ENCODE measurements at places on chromosomes 11 and 22.

GRCh38 chr11:66367561-66368312 is 3.8 kb downstream of the SLC29A2 start:
- DNase-seq, result no peak

DNA sequence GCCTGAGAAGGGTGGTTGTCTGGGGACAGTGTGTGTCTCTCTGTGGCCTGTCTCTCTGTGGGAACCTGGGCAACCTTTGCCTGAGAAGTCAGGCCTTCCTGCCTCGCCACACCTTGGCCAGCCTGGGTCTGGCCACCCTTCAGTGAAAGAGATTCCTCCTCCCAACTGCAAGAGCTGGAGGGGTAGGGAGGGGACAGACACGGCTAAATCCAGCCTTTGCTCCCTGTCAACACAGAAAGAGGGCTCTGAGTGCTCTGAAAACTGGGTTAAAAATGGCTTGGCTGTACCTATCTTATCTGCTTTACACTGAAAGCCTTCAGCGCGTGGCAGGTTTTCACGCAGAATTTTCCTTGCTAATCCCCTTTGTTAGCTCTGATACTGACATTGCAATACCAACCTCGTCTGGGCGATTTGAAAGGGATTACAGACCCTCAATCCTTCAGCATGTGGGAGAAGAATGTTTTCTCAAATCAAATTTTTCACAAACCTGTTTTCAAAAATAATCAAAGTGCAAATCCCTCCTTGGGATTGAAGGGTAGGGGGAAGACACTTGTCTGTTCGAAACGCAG is 163.7 kb downstream of the DSCAML1 start:
- no peak for DNase-seq

DNA sequence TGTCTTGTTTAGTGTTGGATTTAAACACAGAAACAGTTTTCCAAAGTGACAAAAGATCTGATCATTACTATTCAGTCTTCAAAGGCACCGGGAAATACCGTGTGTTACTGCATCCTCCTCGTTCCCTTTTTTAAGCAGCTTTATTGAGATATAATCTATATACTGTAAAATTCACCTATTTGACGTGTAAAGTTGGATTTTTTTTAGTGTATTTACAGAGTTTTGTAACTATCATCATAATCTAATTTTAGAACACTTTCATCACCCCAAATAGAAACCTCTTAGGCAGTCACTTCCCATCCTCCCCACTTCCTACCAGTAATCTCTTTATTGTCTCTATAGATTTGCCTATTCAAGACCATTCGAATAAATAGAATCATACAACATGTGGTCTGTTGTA is 1.4 kb downstream of the ANO5 start:
- no peak for DNase-seq

DNA sequence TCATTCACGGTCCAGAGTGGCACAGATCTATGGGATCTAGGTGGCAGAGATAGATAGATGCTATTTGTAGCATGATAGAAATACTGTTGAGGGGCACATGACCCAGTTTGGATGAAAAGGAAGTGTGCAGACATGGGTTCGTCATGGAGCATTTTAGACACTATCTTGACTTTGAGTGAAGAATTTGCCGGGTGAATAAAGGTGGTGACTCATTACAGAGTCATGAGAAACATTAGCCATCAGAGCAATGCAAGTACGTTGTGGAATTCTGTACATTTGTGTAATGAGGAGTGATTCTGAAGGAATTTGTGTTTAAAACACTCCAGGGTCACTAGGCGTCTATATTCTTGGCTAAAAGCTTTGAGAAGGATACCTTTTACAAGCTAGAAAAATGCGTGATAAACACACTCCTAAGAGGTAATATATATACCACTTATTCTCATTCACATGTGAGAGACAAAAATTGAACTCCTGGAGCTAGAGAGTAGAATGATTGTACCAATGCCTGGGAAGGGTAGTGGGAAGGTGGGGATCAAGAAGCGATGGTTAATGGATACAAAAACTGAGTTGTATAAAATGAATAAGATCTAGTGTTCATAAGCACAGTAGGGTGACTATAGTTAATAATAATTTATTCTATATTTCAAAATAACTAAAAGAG is 593.7 kb upstream of the LUZP2 start:
- DNase-seq, result no peak

DNA sequence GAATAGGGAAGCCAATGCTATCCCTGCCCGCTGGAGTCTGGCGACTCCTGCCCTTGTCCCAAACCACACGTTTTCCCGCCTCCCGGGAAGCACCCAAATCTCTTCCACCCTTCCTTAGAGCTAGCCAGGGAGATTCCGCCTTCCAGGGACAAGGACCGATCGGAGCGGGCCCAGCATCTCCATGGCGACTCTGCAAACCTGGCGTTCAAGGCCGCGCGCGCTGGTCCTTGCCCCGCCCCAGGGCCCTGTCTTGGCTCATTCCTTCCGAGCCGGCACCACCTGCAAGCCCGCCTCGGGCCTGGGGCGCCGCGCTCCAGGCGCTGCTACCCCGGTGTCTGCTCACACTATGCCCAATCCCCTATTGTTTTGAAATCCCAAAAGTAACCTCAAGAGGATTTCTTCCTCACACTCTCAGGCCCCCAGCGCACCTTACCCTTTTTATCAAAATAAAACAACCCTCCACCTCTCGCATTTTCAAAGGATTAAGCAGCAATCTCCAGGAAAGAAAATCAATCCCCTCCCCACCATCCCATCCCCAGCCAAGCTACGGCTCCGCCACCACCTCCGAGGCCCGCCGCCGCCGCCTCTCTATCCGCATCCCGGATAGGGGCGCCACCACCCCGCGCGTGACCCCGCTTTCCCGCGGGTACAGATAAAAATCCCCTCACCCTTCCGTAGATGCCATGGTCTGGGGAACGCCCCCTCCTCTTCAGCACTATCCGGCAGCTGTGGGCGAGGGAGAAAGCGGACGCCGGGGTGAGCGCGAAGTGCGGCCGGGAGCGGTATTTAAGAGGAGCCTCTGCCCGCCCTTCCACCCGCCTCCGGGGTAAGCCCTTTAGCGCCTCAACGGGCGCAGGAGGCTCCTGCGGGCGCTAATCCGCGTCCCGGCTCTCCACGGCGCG is 825 bp downstream of the SLC1A2 start:
- no peak for DNase-seq

GRCh38 chr22:37199760-37200108 is 11.7 kb upstream of the C1QTNF6 start:
- no peak for DNase-seq

- DNase-seq, result no peak
Measured at GRCh38 chr22:37549704-37550059, 10.6 kb upstream of the CDC42EP1 start.

DNA sequence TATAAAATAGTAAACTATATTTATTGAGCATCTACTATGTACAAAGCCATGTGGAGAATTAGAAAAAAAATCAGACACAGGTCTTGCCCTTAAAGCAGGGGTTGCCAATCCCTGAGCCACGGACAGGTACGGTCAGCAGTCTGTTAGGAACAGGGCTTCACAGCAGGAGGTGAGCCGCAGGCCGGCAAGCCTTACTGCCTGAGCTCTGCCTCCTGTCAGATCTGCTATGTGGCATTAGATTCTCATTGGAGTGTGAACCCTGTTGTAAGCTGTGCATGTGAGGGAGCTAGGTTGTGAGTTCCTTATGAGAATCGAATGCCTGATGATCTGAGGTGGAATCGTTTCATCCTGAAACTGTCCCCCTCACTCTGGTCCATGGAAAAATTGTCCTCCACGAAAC is 2.1 kb upstream of the RAG2 start:
- DNase-seq, result no peak

- DNase-seq, result no peak
Measured at GRCh38 chr11:47591764-47592163, 2.4 kb downstream of the C1QTNF4 start.

DNA sequence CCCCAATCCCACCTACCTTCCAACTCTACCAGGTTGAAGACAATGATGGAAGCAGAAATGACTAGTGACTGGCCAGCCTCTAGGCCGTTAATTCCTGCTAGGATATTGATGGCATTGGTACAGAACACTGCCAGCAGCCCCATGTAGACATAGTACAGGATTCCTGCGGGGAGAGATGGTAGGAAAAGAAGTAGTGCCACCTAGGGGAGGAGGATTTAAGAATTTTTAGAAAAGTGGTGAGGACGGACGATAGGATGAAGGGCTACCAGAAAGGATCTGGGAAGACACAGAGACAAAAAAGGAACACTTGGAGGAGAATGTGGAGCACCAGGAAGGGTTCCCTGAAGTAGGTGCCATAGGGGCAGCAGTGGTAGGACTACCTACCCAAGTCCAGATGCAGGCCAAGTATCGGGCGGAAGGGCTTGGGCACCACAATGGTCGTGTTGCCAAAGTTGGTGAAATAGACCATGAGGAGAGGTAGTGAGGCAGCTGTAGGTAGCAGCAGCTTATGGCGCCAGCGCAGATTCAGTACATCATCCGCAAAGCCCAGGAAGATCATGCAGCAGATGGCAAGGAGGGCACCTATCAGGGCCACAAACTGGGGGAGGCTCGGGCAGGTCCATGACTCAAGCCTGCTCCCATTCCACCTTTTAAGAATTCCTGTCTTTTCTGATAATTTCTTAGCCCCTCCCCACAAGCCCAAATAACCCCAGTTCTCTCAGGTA is 1.2 kb downstream of the DPAGT1 start:
- no peak for DNase-seq

DNA sequence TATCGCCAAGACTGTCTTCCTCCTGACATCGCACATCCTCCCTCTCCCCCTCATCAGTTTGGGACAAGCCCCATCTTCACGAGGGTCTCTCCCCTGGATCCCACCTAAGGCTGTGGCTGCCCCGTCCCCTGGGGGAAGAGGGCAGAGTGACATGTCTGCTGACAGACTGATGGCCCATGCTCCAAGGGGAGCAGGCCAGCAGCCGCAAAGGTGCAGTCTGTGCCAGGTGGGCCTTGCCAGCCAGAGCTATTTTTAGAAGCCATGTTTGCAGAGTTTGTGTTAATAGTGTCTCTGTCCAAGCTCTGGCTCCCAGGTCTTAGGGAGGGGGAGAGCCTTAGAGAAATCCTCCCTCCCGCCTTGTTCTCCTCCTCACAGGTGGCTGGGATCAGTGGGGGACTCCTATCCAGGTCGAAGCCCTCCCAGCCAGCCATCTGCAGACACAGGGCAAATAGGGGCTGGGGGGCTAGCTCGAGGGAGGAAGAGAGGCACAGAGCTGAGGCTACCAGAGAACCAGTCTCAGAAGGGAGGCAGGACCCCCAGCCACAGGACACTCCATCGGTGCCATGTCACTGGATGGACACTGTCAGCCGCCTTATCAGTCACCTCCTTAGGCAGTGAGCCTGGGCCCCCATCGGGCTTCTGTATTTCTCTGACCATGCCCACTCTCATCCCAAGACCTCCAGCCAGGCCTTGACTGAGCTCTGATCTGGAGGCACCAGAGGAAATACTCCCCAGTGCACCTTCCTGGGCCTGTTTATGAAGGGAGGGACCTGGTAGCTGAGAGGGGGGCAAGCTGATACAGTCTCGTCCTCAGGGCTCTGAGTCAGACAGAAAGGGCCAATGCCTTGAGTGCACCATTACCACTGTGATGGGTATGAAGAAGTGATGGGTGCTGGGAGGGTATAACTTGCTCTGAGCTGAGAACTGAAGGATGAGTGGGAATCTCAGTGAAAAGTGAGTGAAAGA is 49.3 kb downstream of the CHRDL2 start:
- DNase-seq, result no peak

GRCh38 chr22:45334528-45334927 is 24.8 kb downstream of the FAM118A start:
- no peak for DNase-seq

- DNase-seq, result no peak
Measured at GRCh38 chr11:1208144-1208393, 14.8 kb upstream of the MUC5B start.

- DNase-seq, result no peak
Measured at GRCh38 chr11:124886978-124887666, 10.5 kb downstream of the ROBO4 start.

GRCh38 chr11:12973528-12974181 is 35.5 kb upstream of the RASSF10 start:
- no peak for DNase-seq

DNA sequence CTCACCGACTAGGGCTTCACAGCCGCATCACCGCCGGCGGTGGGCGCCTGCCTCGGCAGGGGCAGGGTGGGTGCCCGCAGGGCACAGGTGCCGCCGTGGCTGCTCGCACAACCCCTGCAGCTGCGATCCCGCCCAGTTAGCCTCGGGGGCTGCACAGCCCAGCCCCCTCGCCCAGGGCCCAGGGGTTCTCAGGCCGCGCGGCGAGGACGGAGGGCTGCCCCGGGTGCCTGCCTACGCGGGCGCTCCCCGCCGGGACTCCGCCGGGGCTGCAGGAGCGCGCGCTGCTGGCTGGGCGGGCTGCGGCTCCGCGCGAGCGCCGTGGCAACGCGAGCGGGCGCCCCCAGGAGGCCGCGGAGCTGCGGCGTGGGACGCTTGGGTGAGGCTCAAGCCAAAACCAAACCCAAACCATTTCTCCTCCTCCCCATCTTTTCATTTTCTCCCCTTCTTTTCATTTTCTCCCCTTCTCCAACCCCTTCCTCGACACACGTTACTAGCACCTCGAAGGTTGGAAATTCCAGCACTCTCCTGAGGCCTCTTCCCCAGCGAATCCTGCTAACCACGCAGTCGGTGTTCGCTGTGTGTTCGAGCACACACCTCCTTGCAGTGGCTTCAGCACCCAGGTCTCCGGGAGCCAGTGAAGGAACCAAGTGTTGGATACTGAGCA is at the start of gene MICAL3:
Gene MICAL3, minus strand, starts transcription at position 286 of the 664 bp plus-strand sequence. CDS start 117,749 bp downstream, outside the sequence.
- peak; percentile 83 for DNase-seq

DNA sequence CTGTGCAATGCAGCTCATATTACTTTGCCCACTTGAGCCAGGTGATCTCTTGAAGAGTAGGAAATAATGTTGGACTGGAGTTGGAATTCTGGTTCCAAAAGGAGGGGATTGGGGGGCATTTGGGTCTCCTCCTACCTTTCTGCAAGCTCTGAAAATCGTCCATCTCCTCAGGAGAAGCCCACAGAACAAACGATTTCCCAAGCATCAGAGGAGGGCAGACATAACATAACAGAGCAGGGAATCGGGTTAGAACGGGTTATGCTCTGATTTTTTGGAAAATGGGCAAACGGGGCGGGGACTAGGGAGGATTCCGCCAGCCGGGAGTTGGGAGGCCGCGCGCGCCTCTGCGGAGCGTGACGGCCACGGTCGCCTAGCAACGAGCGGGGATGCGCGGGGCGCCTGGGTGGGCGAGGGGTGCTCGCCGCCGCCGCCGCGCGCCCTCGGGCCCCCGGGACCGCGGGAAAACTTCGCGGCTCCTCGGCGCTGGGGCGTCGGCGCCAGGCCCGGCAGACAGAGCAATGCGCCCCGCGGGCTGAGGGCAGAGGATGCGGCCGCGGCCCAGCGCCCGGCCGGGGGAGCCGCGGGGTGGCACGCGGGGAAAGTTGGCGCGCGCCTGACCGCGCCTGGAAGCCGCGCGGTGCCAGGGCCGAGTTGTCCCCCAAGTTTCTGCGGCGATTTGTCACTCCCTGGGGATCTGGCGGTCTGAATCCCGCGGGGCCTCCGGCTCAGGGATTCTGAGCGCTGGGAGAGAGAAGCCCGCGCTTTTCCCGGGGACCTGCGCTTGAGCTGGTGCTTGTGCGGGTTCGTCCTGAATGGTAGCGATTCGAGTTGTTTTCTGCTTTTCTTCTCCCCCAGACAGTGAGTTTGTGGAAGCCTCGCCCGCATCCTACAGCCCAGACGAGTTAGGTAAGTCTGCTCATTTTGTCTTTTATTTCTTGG is 27.8 kb upstream of the AMOTL1 start:
- no peak for DNase-seq

GRCh38 chr11:57764021-57764420 is 2.4 kb downstream of the CTNND1 start:
- no peak for DNase-seq
